Sciatic nerve (tissue), 2 donors: ENCODE measurements at places on chromosomes 4 and X. TPM values are rescaled to one million over a fixed set of nuclear protein-coding genes. Genes with fewer than 3 reads are reported as not detected.

GPR173 gene
- total RNA-seq = 13.2 TPM

C4orf50 gene
- total RNA-seq = 0.09 TPM

RBM47 gene
- total RNA-seq = 21.0 TPM

SPANXD gene
- not detected for total RNA-seq

NR0B1 gene
- total RNA-seq = 1.9 TPM

ASB12 gene
- total RNA-seq = not detected

AADAT gene
- total RNA-seq = 13.5 TPM

CD40LG gene
- 0.31 TPM for total RNA-seq

SLC6A14 gene
- total RNA-seq = 0.18 TPM

RTL9 gene
- total RNA-seq = 0.09 TPM

SFRP2 gene
- 126 TPM for total RNA-seq

FOXR2 gene
- not detected for total RNA-seq

ASB9 gene
- 1.2 TPM for total RNA-seq

TMEM255A gene
- total RNA-seq = 16.4 TPM

GABRA4 gene
- total RNA-seq = not detected

GLOD5 gene
- not detected for total RNA-seq

EFHC2 gene
- 2.0 TPM for total RNA-seq

ITIH6 gene
- not detected for total RNA-seq

CAPN6 gene
- total RNA-seq = 7.1 TPM

BTK gene
- 9.7 TPM for total RNA-seq

LRIT3 gene
- total RNA-seq = 0.31 TPM

PNPLA4 gene
- total RNA-seq = 14.4 TPM

KIF4A gene
- total RNA-seq = 0.18 TPM

AMMECR1 gene
- total RNA-seq = 2.9 TPM

CLDN22 gene
- total RNA-seq = not detected

LANCL3 gene
- total RNA-seq = 0.36 TPM

PPEF1 gene
- not detected for total RNA-seq

TMEM156 gene
- 0.62 TPM for total RNA-seq

TMPRSS11D gene
- not detected for total RNA-seq

DLG3 gene
- total RNA-seq = 14.8 TPM

UGT2B17 gene
- total RNA-seq = not detected

SLITRK4 gene
- total RNA-seq = 1.5 TPM

CCDC158 gene
- 1.9 TPM for total RNA-seq

HS3ST1 gene
- 3.2 TPM for total RNA-seq

NOX1 gene
- not detected for total RNA-seq

UFSP2 gene
- total RNA-seq = 38.9 TPM

TEX11 gene
- total RNA-seq = not detected

SPANXN5 gene
- not detected for total RNA-seq

MAGEC3 gene
- not detected for total RNA-seq

CXXC4 gene
- total RNA-seq = 3.1 TPM
